ENCODE measurements at places on chromosomes 1 and 21. TPM values are rescaled to one million over a fixed set of nuclear protein-coding genes. Genes with fewer than 3 reads are reported as not detected.

Gene RBP7
- 30.5 TPM for total RNA-seq

Gene SYNC
- total RNA-seq = 61.0 TPM

Gene CLCNKA
- 2.9 TPM for total RNA-seq

Gene CD1E
- total RNA-seq = 0.21 TPM

Gene F5
- under 0.01 TPM for total RNA-seq

Gene NFASC
- 29.7 TPM for total RNA-seq

Gene PRMT6
- 10.2 TPM for total RNA-seq

Gene SPRR2D
- not detected for total RNA-seq

Gene RXRG
- total RNA-seq = not detected

Gene TDRD5
- 0.76 TPM for total RNA-seq

Gene B3GALT2
- not detected for total RNA-seq

Gene TTLL10
- 0.35 TPM for total RNA-seq

Gene MNDA
- total RNA-seq = 6.9 TPM

Gene CXADR
- total RNA-seq = 1.3 TPM

Gene MARK1
- 14.9 TPM for total RNA-seq

Gene ELAVL4
- not detected for total RNA-seq

Gene HSD3B1
- not detected for total RNA-seq

Gene KAZN
- 0.77 TPM for total RNA-seq

Gene FCER1G
- 13.2 TPM for total RNA-seq

Gene DARS2
- 11.4 TPM for total RNA-seq

Gene SEMA6C
- total RNA-seq = 31.3 TPM

Gene COA7
- 4.1 TPM for total RNA-seq

Gene ACOT11
- total RNA-seq = 17.1 TPM

Gene CYP2J2
- total RNA-seq = not detected

Gene SLAMF6
- total RNA-seq = 0.48 TPM

Gene S100A1
- total RNA-seq = not detected

Gene RNU1-1
- under 0.01 TPM for total RNA-seq

Gene FMOD
- total RNA-seq = 119 TPM

Gene BATF3
- 3.5 TPM for total RNA-seq

Gene GOLT1A
- not detected for total RNA-seq

Gene FOXD2
- total RNA-seq = not detected

Gene HTR1D
- total RNA-seq = not detected

Gene FAF1
- 77.2 TPM for total RNA-seq

Gene IGSF3
- total RNA-seq = 11.6 TPM

Gene OR6N1
- total RNA-seq = not detected

Gene MPL
- total RNA-seq = not detected

Gene S100A4
- total RNA-seq = 58.9 TPM

Gene PGLYRP3
- total RNA-seq = not detected

Gene PLEKHM2
- 22.4 TPM for total RNA-seq

Gene LRRC53
- total RNA-seq = not detected

Gene USH2A
- not detected for total RNA-seq

Gene CFHR1
- not detected for total RNA-seq

Gene ALG6
- 15.9 TPM for total RNA-seq

Gene LEFTY1
- total RNA-seq = not detected

Gene TNNI3K
- total RNA-seq = 1.5 TPM

Gene PROK1
- total RNA-seq = 1.4 TPM

Gene DMRTA2
- total RNA-seq = not detected

Gene FCGR3B
- not detected for total RNA-seq

Gene C1QA
- 33.3 TPM for total RNA-seq

Gene TIE1
- 64.2 TPM for total RNA-seq

Gene AMY1A
- total RNA-seq = not detected

Gene TEDDM1
- not detected for total RNA-seq

Gene MORC3
- total RNA-seq = 95.1 TPM

Gene CEP104
- 20.0 TPM for total RNA-seq

Gene FCRL3
- 0.21 TPM for total RNA-seq

Gene GUCA2B
- total RNA-seq = not detected

Gene DEPDC1
- 0.12 TPM for total RNA-seq

Gene OR2M7
- not detected for total RNA-seq

Gene TMEM240
- total RNA-seq = 16.3 TPM
